ENCODE measurements at places on chromosomes 16 and 17.

- no peak for DNase-seq
These were observed 1.1 kb downstream of the ARL6IP1 start for GRCh38 chr16:18800293-18800692.

DNA sequence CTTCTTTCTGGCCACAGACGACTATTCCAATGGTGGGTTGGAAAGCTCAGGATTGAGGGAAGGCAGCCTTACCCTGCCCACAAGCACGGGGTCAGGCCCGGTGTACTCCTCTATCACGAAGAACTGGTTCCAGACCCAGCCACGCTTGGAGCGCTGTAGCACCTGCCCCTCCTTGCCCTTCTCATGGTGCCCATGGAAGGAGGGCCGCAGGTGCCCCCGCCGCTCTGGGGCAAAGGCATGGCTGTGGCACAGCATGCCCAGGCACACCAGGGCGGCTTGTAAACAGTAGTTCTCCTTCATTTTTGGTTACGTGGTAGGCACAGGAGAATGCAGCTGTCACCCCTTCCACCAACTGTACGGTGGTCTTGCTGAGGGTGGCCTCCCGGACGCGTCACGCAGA lies 117.3 kb downstream of the CDH11 start:
- no peak for DNase-seq

- no peak for DNase-seq
These were observed 50.8 kb downstream of the DNAH17 start for GRCh38 chr17:78526231-78527025.

GRCh38 chr16:67264277-67264676 lies 15.1 kb upstream of the PLEKHG4 start:
- DNase-seq = no peak

GRCh38 chr17:1150863-1151600 lies 28.7 kb downstream of the ABR start:
- no peak for DNase-seq

DNA sequence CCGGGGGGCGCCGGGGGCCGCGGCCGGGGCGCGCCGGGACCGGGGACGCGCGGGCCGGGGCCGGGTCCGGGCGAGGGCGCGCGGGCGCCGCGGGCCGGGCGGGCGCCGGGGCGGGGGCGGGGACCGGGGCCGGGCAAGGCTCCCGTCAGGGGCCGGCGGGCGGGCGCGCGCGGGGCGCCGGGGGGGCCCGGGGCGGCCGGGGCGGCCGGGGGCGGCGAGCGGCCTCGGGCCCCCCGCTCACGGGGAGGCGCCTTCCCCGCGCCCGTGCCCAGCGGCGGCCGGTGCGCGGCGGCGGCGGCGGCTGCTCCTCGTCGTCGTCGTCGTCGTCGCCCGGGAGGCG lies 563 bp downstream of the ZCCHC14 start:
- DNase-seq = no peak

- DNase-seq = no peak
These were observed 52.2 kb upstream of the DNAJA2 start for GRCh38 chr16:47025641-47026040.

- DNase-seq = no peak
These were observed at the start of gene GLP2R for GRCh38 chr17:9825641-9826150. Gene GLP2R (plus strand): TSS chr17:9825924. CDS start chr17:9826064, 140 bp downstream.
